Stimulated activated CD4-positive, alpha-beta T cell treated with anti-CD3 and anti-CD28 coated beads, Interleukin-4, amount 100 ng/mL, for 4 hours (primary cell): ENCODE measurements at places on chromosomes 4 and X.

- no peak for DNase-seq
Observed at GRCh38 chrX:154805696-154806091, 409 bp upstream of the MPP1 start.

DNA sequence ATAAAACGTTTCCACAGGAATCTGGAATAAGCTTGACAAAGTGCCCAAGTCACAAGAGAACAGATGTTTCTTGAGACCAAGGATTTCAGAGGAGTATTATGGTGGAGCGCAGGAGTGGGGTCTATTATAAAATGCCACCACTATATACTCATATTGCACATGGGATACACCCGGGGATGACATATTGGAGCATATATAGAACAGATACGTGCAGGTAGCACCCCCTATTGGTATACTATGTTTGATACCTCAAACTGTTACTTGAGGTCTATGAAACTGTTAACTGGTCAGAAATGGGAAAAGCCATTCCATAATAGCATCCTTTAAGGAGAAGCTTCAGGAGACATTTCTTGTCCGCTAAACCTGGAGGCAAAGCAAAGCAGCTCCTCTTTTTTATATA lies 86.0 kb downstream of the PCYT1B start:
- no peak for DNase-seq

- DNase-seq = no peak
Observed at GRCh38 chr4:143411527-143412419, 75.1 kb downstream of the GAB1 start.

- no peak for DNase-seq
Observed at GRCh38 chr4:75908555-75908954, 6.3 kb upstream of the PPEF2 start.

DNA sequence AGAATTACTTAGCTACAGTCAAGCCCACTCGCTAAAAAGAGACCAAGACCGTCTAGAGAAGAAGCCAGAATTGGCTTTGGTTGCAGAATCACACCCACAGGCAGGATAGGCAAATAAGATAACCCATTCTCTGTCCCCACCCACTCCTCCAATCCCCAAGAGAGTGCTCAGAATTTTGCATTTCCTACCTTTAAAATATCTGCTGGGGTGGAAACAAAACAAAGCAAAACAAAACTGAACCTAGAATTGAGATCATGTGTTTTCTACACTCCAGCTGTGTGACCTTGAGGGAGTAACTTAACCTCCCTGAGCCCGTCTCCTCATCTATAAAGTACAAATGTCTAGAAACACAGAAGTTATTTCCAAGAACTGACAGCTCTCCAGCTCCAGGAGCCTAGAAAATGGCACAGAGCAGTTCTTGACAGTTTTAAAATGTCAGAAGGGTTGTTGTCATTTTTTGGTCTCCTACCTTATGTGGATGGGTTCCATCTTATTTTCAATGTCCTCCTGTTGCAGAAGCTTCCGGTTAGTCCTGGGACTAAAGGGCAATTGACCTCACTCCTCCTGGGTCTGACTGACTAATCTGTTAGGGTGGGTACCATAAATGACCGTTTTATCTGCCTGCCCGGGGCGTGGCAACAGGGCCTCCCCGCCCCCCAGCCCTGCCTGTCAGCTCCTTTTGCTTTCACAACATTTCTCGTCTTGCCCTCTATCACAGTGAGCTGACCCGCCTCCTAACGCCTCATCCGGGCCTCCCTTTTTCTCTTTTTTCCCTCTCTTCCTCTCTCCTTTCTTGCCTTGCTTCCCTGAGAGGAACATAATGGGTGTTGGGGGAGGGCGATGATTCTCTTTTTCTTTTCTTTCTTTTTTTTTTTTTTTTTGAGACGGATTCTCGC lies 114.0 kb downstream of the RBM47 start:
- DNase-seq = no peak

- DNase-seq = no peak
Observed at GRCh38 chrX:97846718-97847237, 963.1 kb downstream of the RPA4 start.

- no peak for DNase-seq
Observed at GRCh38 chr4:185143601-185143969, 519 bp downstream of the SLC25A4 start.

GRCh38 chr4:134585972-134586371 lies 384.4 kb upstream of the PABPC4L start:
- DNase-seq = no peak

- no peak for DNase-seq
Observed at GRCh38 chr4:145703850-145704497, 24.0 kb downstream of the C4orf51 start.

GRCh38 chr4:24657768-24658617 lies 73.6 kb upstream of the DHX15 start:
- DNase-seq = no peak

DNA sequence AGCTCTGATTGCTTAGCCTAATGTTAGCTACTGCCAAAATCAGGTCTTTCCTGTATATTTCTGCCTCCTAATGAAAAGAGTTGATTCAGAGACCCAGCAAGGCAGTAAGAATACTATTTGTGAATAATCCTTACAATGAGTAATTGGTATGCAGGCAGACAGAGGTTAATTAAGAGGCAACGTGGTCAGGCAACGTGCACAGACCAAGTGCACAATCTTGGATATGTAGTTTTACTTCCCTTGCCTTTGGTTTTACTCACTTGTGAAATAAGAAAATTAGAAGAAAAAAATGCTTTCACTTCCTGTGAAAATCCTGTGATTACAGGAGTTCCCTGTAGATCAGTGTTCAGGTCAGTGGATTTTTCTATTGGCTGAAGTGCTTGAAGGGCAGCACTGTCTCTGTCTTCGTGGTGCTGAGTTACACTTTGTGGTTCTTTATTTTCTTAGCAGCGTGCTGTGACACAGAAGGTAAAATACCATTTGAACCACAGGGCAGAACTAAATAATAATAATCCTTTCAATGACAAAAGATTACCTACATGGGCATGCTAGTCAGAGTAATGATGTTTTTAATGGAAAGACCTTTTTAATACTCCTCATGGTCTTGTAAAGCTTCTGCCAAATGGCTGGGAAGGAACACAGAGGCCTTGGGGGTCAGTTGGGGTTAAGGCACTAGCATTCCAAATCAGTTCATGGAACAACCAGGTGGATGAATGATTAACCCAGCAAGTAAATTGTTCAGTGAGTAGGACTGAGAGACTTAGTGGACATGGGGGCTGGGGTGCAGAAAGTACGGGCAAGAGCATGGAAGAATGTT lies 430.9 kb downstream of the MAPK10 start:
- no peak for DNase-seq

DNA sequence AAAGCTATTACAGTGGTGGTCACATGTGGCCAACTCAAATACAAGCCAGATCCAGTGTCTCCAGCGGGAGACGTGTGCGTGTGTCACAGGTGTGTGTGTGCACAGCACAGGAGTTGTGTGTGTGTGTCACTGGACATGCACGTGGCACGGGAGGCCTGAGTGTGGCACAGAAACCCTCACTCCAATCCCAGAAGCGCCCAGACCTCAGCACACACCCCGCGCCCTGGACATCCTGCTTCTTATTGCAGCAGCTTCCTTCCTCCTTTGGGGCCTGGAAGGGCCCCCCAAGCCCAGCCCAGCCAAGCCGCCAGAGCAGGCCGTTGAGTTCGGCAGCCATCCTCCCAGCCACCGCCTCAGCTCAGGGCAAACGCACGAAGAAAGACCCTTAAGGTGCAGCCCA lies 37.9 kb downstream of the ACOX3 start:
- DNase-seq = no peak

DNA sequence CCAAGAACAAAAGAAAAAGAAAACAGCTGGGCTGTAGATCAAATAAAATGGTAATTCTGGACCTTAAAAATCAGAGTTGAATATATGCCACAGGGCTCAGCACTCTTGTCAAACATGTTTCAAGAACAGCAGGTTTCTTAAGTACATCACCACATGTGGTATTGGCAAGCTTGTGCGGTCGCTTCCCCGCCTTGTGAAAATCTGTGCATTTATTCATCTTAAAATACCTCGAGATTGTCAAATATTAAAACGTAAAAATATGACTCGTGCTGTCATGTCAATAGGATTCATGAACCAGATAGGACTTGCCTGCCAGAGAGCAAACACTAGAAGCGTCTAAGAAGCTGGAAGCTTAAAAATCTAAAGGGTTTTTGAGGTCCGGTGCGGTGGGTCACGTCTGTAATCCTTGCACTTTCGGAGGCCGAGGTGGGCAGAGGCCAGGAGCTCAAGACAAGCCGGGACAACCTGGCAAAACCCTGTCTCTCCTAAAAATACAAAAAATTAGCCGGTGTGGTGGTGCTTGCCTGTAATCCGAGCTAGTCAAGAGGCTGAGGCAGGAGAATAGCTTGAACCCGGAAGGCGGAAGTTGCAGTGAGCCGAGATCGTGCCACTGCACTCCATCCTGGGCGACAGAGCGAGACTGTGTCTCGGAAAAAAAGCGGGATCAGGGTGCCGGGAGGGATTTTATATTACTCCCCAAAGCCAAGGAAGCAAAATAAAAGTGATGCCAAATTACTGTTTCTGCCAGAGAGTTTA lies 40.2 kb upstream of the TMEM154 start:
- no peak for DNase-seq

DNA sequence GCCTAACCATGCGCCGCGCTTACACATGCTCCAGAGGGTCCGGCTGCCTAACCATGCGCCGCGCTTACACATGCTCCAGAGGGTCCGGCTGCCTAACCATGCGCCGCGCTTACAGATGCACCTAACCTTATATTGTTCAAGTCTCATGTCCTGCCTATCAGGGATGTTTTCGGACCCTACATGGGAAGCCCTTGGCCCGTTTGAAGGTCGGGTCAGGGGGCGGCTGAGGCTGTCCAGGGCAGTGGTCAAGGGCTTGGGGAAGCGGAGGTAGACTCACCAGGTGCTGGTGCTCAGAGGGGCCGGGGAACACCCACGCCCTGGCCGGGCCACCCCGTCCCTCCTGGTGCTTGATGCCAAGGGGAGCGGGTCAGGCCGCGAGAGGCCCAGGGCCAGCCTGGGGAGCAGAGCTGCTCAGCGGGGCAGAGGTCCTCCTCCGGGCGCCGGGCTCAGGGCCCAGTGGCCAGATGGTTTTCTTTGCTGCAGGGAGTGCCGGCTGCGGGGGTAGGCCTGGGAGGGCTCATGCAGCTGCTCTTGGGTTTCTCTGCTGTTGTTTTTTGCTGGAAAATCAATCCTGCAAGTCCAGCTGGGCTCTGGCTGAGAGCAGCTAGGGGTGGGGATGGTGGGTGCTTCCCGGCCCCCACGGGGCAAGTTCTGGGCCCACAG lies 35.4 kb upstream of the SPON2 start:
- no peak for DNase-seq

DNA sequence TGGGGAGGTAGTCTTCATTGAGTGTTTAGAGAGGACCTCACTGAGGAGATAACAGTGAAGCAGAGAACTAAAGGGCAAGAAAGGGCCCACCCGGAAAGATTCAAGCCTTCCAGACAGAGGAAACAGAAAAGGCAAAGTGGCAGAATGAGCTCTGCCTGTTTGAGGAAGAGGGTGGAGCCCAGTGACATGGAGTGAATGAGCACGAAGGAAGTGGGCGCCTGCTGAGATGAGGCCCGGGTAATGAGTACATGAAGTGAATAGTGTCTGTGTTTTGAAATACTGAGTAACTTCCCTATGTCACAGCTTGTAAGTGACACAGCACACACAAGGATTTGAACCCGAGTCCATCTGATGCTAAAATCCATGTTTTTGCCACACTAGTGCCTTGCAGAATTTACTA lies 32.5 kb upstream of the TLR2 start:
- DNase-seq = peak; percentile 62

DNA sequence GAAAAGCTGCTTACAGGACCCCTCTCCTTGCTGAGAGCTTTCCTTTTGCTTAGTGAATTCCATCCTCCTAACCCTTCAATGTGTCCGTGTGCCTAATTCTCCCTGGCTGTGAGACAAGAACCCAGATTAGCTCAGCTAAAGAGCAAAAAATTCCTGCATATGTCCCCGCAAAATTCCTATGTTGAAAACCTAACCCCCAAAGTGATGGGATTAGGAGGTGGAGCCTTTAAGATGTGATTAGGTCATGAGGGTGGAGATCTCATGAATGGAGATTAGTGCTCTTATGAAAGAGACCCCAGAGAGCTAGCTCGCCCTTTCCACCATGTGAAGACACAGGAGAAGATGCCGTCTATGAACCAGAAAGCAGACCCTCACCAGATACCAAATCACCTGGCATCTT lies 503.0 kb upstream of the DIAPH2 start:
- DNase-seq = no peak

DNA sequence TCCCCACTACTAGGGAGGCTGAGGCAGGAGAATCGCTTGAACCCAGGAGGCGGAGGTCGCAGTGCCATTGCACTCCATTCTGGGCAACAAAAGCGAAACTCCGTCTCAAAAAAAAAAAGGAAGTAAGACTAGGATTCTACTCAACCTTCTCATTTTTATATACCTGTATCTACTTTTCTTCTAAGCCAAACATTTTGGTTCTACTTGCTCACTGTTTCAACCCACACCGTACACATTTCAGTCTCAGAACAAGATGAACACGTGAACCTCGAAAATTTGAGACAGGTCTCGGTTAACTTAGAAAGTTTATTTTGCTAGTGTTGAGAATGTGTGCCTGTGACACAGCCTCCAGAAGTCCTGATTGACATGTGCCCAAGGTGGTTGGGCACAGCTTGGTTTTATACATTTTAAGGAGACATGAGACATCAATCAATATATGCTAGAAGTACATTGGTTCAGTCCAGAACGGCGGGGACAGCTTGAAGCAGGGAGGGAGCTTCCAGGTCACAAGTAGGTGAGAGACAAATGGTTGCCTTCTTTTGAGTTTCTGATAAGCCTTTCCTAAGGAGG lies 3.7 kb downstream of the ADD1 start:
- no peak for DNase-seq

DNA sequence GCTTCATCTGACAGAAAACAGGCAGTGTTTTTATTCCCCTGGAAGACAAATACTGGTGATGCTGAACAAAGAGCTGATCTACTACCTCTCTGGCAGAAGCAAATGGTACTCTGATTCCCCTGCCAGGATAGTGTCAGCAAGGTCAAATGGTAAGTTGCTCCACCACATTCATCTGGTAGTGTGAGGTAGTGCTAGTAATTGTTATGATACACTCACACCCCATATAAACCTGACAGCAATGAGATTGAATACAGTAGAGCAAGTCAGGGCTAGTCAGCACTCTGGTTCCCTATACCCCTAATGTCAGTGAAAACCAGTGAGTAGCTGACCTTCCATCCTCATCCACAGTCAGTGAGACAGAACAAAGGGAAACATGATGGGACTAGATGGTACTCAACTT lies 3.4 kb upstream of the SPIN4 start:
- DNase-seq = no peak

DNA sequence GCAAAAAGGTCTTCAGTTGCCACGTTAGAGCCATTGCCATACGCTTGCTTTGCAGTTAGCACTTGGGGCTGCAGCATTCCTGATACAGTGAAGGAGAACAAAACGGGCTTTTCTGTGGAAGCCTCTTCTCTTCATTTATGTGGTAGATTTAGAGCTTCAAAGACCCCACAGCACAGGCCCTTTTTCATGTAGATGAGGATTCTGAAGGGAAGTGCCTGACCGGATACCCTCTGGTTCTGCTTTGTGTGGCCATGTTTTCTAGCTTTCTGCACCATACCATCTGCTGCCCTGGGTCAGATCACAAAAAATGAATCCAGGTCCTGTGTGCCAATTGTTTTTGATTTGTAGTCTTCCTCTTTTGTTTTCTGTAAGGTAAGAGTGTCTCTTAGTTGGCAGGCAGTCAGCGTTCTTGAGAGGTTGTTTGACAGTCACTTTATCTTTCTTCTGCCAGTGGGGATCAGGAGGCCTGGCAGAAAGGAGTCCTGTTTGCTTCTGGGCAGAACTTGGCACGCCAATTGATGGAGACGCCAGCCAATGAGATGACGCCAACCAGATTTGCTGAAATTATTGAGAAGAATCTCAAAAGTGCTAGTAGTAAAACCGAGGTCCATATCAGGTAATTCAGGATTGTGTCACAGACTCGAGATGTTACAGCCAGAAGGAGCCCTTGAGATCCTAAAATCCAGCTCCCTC lies 7.7 kb downstream of the LAP3 start:
- DNase-seq = no peak
